Suppressor macrophage (primary cell): ENCODE measurements at places on chromosomes 12 and 14.

- no peak for DNase-seq
Measured at GRCh38 chr14:99408286-99408970, 72.2 kb downstream of the SETD3 start.

- peak; percentile 59 for DNase-seq
Measured at GRCh38 chr14:52333823-52334657, 19.9 kb downstream of the PTGER2 start.

DNA sequence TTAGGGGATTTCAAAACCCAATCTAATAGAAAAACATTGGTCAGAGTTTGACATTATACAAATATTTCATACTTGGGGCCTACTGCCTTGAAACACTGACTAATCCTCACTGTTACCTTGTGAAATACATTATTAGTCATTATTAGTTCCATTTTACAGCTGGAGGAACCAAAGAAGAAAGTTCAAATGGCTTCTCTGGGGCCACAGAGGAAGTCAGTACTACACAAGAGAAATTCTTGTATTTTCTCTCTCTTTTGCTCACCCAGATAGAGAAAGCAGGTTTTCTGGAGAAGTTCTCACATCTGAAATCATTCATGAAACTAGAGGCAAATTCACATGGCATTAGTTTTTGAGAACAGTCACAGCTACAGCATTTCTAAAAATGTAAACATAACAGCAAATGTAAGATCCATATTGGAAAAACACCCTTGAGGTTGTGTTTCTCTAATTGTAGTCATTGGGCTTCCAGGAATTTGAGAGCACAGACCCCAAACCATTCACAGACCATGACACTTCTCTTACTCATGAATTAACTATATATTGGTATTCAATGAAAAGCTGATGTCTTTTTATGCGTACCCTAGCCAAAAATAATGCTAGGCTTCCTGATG is 83.0 kb downstream of the LLPH start:
- peak; percentile 44 for DNase-seq

DNA sequence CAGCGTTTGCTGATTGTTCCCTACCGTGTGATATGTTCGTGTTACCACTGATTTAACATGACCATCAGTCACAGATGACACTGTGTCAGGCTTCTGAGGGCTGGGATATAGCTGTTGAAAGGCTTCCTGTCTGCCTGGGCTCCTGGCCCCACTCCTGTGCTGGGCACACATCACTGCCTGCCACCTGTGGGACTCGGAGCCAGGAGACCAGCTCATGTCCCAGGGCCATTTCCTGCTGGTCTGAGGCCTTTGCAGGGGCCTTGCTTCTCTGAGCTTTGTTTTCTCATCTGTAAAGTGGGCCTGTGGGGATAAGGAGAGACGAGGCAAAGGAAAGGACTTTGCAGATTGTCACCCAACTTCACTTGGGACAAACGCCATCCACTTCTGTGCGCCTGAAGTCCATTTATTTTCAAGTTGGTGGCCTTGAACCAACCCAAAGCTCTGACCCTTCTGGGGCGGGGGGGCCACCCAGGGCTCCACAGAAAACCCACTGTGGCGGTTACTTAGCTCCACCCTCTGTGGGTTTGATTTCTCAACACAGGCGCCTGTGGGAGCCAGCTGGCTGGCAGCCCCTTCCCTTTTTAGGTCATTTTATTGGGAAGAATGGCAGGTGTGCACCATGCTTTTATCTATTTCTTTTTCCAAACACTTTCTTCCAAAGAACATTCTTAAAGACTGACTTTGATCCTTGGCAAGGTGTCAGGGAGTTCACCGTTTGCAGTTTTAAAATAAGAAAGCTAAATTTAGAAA is 54.1 kb downstream of the BEGAIN start:
- no peak for DNase-seq

DNA sequence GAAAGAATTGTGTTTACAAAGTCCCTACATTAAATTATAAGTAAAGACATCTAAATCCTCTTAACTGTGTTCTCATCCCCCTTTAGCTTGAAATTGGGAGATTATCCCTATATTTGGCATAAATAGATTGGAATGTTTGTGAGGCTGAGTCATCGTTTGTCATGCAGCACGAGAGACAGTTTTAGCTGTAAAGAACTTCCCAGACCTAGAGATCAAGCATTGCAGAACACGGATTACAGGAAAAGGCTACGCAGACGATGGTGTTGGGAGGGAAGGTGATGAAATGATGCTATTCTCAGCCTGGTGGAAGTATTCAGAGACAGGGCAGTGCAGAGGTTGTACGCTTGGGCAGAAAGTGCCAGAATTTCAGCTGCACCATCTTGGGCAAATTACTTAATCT is 93.8 kb downstream of the PTPRB start:
- no peak for DNase-seq

DNA sequence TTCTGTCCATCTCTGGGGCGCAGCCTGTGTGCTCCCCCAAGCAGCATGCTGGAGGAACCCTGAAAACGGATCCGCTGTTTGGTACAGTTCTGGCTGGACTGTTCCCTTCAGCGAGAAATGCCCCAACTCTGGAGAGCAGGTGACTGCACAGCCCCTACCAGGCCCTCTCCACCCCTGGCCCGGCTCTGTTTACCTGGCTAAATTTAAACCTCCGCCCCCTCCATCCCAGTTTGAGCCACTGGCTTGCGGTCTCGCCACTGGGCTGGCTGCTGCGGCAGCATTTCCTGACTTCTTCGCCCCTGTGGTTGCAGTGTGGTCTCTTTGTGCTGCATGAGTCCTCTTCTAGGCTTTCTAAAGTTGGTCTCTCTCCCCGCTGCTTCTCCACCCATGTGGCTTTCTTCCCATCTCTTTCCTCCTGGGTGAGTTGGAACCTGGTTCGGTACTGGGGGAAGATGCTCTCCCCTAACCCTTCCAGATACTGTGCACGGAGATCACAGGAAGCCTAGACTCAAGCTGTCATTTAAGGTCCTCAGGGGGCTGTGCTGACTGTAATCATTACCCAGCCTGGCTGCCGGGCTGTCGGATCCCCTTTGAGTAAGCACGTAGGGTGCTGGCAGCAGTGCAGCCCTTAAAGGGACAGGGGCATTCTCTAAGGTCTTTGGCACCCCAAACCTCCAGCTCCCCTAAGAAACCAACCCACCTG is 60.6 kb downstream of the FBXL14 start:
- DNase-seq, result no peak

- no peak for DNase-seq
Measured at GRCh38 chr12:20497707-20498106, 129.4 kb downstream of the PDE3A start.

DNA sequence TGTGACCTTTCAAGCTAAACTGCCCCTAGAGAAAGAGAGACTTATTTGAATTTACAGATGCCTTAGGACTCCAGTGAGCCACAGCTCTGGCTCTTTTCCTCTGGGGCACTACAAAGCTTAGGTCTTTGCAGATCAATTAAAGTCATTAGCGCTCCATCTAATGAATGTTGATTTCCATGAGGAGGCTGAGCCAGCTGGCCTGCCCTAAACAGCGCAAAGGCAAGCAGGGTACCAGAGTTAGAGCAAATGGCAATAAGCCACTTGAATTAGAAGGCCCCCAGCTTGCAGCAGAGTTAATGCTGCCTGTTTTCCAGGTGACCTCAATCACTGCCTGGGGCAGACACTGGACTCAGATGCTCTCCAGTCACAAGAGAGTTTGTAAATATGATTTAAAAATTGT is 695.3 kb downstream of the DIO2 start:
- no peak for DNase-seq

DNA sequence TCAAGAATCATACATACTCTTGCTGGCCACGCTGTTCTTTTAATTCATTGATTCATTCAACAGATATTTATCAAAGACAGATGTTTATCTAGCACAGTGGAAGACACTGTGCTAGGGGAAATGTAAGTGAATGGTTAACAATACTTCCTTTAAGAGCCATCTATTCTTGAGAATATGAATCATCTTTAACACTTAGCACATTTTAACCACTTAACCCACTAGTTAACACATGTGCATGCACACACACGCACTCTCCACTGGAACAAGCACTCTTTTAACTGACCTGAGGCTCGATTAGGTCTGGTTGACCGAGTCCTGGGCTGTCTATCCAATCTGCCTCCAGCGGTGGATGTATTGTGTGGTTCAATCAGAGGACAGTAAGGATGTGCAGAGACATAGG is 34.6 kb downstream of the LMNTD1 start:
- DNase-seq, result no peak

DNA sequence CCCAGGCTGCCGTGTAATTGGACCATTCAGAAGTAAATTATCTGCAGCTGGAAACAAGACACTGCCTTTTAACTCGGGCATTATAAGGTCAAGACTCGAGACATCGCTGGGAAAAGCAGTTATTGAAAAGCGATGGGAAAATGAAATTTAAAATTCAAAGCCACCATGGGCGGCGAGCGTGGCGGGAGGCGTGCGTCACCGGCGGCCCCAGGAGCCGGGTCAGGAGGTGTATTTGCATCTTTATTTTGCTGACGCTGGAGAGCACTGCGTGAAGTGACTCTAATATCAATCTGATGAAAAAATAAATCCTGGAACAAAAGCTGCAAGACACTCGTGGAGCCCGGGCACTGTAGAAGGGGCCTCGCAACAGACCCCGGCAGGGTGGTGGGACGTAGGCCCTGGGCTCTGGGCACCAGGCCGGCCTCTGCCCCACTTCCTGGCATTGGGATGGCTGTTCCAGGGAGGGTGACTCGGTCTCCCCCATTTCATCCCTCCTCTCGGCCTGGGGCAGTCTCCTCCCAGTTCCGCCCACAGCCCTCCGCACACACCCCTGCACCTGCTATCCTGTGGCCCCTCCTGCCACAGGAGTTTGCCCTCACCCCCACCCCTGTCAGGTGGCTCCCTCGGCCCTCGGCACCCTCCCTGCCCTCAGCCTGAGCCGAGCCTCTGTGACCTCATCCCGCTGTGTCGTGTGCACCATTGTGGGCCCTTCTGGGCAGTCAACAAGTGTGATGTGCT is 196.2 kb downstream of the KIF26A start:
- no peak for DNase-seq

- DNase-seq, result no peak
Measured at GRCh38 chr12:124229520-124229919, 65.4 kb upstream of the RFLNA start.

DNA sequence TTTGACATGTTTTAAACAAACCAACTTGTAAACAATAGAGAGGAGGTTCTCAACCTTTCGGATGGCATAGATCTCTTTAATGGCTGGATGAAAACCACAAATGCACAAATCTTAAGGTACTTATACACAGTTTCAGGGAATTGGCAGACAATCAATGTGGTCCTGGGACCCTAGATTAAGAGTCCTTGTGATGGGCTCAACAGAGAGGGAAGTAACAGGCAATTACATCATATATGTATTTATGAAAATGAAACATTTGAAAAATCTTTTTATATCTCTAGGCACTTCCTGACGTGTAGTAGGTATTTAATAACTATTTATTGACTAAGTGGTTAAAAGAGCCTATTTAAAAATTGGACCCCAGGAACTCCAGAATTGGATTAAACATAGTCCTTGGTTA is 897 bp downstream of the ACTR10 start:
- peak; percentile 27 for DNase-seq

GRCh38 chr12:50038336-50038735 is 13.0 kb upstream of the RACGAP1 start:
- no peak for DNase-seq

GRCh38 chr12:83541446-83541845 is 854.7 kb downstream of the TMTC2 start:
- DNase-seq, result no peak

GRCh38 chr12:113171543-113171942 is 13.7 kb downstream of the DDX54 start:
- DNase-seq, result no peak

DNA sequence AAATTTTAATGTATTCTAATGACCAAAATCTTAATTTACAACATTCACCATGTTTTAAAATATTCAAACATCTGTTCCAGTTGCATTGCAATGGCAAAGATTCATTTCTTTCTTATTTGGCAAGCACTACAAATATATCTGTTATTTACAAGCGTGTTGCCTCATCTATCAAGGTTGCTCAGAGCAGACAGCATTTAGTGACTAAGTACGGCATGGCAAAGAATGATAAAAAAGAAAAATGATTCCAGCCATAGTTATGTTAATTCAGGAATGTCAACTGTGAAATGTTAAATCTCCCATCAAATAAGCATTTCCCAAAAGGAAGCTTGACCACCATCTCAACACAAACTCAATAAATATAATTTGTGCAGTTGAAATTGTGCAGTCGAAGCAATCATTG is 312.1 kb downstream of the SEC23A start:
- DNase-seq, result no peak

DNA sequence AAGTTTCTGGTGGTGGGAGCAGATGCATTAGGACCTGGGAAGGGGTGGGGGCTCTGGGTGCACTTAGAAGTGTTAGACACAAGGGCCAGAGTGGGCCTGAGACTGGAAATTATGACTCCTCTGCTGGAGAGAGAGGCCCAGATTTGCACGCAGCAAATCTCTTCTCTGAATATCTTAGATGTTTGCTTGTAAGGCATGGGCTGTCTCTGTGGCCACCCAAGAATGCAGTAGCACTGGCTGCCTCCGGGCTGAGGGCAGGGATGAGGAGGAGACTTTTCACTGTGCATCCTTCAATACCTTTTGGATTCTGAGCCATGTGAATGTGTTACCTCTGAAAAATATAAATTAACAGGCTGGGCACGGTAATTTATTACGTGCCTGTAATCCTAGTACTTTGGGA is 14.0 kb upstream of the RABGGTA start:
- no peak for DNase-seq

GRCh38 chr14:79809849-79810612 is 401.3 kb downstream of the DIO2 start:
- no peak for DNase-seq

GRCh38 chr14:49923442-49923841 is 30.6 kb downstream of the ARF6 start:
- no peak for DNase-seq

GRCh38 chr14:44403193-44403592 is 103.9 kb downstream of the FSCB start:
- DNase-seq, result no peak

DNA sequence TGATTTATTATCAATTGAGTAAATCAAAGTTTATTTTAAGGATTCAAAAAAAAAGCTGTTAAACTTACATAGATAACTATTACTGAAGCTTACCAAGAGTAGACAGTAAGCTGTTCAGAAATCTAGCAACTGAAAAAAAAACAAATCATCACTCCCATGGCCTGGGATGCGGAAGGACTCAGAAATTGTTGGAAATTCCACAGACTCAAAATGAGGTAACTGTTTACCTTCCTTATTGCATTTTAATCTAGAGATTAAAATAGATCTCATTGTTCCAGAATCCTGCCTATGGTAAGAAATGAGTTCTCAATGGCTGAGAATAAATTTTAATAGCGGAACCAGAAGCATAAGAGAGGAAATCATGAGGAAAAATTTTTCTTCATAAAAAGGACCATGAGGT is 87.2 kb downstream of the PPM1H start:
- no peak for DNase-seq

- no peak for DNase-seq
Measured at GRCh38 chr12:83005534-83006197, 319.0 kb downstream of the TMTC2 start.
